ENCODE measurements at places on chromosomes 12 and 14.
A peak's percentile ranks its signal among the peaks of the same experiment; 100 is the strongest.

GRCh38 chr14:74062809-74063150 is 21.5 kb downstream of the ALDH6A1 start:
- no peak for DNase-seq

DNA sequence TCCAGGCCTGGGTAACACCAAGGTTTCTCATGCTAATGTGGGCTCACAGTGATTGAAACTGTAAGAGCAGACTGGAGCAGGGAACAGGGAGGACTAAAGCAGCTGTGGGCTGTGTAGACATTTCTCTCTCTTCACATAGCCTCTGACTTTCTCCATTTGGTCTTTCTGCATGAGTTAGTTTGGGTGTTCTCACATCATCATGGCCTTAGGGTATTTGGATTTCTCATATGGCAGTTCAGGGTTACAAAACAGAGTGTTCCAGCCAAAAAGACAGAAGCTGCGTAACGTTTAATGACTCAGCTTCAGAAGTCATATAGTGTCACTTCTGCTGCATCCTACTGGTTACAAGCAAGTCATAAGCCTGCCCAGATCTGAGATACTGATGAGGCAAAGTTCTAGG is 52.0 kb upstream of the OSBPL8 start:
- DNase-seq = peak; percentile 32

GRCh38 chr12:66082744-66083143 is 47.8 kb downstream of the LLPH start:
- DNase-seq = no peak

- no peak for DNase-seq
Measured at GRCh38 chr12:78938341-78939084, 73.9 kb downstream of the SYT1 start.

- peak; percentile 89 for DNase-seq
Measured at GRCh38 chr12:92034858-92035401, 110.7 kb downstream of the BTG1 start.

DNA sequence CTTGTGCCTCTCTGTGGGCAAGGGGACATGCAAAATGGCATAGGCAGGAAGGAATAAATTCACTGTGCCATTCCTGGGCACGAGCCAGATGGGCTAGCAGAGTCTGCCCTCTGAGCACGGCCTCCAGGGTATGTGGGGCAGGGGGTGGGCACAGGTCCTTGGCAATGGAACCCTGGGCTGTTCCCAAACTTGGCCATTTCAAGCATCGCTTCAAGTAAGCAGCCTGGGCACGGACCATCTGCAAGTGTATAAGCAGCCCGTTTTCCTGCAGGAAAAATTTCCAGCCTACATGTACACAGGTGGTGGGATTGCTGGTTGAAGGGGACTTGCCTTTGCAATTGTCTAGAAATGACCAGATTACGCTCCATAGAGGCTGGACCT is 40.3 kb downstream of the CCDC85C start:
- DNase-seq = no peak

GRCh38 chr12:5498806-5499205 is 66.9 kb downstream of the NTF3 start:
- DNase-seq = no peak

- DNase-seq = peak; percentile 91
Measured at GRCh38 chr14:79514700-79515099, 696.6 kb downstream of the DIO2 start.

DNA sequence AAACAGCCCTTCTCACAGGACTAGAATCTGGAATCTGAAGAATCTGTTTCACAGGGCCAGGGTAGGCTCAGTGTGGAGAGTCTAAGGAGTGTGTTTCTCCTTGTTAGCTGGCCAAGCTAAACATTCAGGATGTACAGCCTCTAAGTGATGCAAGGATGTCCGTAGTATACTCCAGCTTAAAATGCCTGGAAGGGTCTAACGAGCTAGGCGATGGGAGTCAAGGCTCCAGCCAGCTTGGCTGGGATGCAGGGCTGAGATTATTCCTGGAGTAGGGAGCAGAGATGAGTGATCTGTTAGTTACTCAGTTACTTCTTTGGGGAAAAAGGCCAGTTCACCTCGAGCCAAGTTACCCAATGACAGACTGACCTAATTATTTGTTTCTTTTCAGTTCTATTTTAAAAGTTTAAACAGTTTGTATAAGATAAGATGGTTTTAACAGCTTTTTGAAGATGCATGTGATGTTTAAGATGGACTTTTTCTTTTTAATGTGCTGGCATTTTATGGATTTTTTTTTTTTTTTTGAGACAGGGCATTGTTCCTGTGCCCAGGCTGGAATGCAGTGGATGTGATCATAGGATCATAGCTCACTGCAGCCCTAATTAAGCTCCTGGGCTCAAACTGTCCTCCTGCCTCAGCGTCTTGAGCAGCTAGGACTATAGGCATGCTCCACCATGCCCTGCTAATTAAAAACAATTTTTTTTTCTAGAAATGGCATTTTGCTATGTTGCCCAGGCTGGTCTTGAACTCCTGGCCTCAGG is 41.1 kb downstream of the SYNE2 start:
- DNase-seq = peak; percentile 93

- no peak for DNase-seq
Measured at GRCh38 chr14:72909163-72909562, 15.3 kb upstream of the DPF3 start.

GRCh38 chr14:61031026-61031425 is 50.0 kb downstream of the SLC38A6 start:
- DNase-seq = no peak

DNA sequence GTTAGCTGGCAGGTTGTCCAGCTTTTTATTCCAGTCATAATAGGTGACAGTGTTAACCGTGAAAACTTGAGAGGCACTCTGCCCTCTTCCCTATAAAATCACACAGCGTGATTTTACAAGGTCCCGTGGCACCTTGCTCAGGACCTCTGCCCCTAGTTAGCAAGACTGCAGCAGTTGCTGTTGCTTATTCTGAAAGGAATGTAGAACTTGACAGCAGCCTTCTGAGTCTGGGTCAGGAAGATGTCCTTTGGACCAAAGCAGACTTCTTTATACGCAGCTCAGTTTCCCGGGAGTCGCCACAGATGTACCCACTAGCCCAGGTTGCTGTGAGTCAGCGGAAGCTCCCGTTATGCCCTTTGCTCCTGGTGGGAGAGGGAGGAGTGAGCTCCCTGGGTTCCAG is 13.2 kb downstream of the PRKAB1 start:
- DNase-seq = no peak

- DNase-seq = no peak
Measured at GRCh38 chr14:93923626-93924025, 3.5 kb upstream of the FAM181A start.

GRCh38 chr12:42557586-42558172 is 31.9 kb downstream of the PRICKLE1 start:
- peak; percentile 7 for DNase-seq

DNA sequence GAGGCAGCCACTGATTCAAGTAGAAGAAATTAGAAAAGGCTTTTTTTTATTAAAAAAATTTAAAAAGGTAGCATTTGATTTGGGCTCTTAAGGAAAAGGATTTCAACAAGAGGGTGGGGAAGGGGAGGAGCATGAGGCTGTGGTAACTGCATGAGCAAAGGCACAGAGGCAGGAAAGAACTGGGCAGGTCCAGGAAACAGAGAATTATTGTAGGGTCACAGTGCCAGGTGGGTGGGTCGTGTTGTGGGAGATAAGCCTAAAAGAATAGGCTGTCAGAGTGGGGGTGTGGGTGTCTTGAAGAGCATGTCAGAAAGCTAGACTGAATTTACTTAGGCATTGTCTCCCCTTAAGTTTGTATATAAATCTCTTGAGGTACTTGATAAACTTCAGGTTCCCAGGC is 7.8 kb downstream of the LIMA1 start:
- DNase-seq = no peak

GRCh38 chr14:30875788-30876053 is 1.4 kb downstream of the COCH start:
- DNase-seq = no peak

DNA sequence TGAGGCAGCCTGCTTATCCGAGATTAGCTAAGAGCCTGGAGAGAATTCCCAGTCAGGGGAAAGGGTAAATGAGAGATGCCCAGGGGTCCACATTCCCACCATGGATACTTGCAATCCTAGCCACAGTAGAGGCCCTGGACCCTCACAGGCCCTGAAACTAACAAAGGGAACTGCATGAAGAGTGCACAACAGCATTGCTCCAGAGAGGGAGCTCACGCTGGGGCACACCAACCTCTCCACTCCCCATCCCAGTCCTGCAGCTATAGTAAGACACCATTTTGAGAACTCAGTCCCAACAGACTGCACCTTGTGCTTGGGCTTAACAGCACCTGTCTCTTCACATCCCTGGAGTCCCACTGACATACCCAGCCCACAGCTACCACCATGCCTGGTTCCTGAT is 30.5 kb downstream of the CEP83 start:
- DNase-seq = no peak

GRCh38 chr14:52053044-52053443 is 15.8 kb downstream of the NID2 start:
- DNase-seq = peak; percentile 90

DNA sequence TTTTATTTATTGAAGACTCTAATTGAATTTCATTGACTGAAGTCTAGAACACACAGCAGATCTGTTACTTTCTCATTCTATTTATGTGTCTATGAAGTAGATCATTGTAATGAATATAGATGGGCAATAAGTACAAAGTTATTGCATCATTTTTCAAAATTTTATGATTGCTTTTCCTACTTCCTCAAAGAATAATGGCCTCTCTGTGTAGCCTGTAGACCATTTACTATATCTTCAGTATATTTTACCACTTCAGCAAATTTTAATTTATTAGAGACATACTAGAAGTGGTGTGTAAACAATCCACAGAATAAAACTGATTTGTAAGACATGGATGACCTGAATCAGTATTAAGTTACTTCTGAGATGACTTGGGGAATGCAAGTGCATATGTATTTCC is 291.7 kb upstream of the FAR2 start:
- no peak for DNase-seq

- no peak for DNase-seq
Measured at GRCh38 chr12:64293654-64294364, 71.7 kb upstream of the KICS2 start.

GRCh38 chr12:54437243-54437642 is 18.2 kb upstream of the ITGA5 start:
- no peak for DNase-seq

- peak; percentile 9 for DNase-seq
Measured at GRCh38 chr12:53232646-53233461, 845 bp upstream of the RARG start.

DNA sequence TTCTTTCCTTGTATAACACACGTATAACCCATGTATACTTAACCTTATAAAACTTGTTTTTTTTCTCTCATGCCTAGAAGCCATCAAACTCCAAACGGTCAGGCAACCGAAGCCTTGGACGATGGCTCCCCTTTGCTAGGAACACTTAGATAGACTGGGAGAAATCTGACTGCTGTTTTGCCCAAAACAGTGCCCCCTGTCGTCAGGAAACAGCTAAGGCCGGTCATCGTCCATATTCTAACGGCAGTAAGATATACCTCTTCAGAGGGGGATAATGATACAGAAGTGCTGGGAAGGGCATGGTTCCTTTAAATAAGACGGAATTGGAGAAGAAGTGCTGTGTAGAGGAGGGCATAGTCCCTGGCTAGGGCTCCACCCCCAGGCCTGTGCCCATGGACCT is 130.5 kb downstream of the SLC41A2 start:
- no peak for DNase-seq

- DNase-seq = no peak
Measured at GRCh38 chr12:84502180-84502860, 410.3 kb downstream of the SLC6A15 start.

DNA sequence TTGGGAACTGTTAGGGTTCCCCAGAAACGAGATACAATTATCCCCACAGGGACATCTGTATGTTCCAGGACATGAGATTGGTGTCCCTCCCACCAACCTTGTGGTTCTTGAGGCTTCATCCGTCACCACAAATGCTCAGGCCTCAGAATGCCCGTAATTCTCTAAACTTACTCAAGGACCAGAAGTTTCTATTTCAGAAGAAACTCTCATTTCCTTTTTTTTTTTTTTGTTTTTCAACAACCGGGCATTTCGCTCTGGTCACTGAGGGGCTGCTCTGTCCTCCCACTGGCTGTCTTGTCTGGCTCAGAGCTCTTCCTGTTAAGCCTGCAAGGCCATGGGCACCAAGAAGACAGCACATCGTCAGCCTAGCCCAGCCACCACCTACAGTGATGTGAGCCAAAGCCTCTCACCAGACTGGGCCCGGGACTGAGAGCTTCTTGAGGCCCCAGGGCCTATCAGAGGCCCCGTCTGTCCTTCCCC is 36.2 kb downstream of the VDR start:
- DNase-seq = no peak

DNA sequence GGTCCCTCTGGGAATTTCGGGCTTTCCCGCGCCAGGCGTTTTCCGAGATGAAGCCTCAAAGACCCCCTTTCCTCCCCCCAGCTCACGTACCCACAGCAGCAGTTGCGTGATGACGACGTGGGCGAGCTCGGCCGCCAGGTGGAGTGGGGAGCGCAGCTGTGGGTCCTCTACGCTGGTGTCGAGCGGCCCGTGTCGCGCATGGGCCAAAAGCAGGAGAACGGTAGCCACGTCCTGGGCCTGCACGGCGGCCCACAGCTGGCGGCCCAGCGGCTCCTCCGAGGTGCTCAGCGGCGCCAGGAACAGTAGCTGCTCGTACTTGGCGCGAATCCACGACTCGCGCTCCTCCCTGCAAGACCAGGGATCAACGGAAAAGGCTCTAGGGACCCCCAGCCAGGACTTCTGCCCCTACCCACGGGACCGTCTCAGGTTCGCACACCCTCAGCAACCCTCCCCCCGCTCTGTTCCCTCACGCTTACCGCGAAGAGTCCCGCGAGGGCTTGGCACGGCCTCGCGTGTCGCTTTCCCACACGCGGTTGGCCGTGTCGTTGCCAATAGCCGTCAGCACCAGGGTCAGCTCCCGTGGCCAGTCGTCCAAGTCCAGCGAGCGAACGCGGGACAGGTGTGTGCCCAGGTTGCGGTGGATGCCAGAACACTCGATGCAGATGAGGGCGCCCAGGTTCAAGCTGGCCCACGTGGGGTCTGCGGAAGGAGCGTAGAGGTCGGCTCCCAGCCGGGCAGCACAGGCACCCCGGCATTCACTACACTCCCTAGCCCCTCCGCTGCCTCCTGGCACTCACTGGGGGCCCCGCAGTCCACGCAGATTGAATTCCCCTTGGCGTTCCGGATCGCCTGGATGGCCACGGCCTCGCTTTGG is 11.4 kb downstream of the AGAP2 start:
- DNase-seq = no peak

DNA sequence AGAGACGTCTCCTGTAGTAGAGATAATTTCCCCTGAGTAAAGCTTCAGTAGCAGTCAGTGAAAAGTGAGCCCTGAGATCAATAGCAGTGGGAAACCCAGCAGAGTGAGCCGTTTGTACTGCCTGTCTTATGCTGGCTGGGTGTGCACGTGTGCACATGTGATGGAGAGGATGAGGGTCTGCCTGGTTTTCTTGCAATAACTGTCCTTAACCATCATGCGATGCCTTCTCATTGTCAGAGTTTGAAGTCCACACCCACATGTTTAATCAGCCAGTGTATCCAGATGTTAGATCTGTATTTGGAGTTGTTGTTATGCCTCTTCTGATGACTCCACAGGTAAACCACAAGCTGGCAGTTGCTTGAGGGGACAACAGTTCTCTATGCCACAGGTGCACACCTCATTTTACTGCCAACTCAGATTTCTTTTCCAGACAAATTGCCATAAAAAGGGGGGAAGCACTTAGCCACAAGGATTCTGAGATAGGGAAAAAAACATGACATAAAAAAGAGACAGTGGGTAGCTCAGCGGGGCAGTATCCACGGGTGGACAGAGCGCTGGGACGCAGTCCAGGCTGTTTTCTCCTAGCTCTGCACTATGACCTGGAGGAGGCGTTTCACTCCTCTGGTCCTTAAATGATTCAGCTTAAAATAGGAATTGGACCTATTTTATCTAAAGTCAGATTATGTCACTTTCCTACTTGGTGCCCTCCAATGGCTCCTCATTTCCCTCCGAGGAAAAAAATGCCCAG is 192.3 kb downstream of the ANO6 start:
- DNase-seq = no peak
